Stimulated activated CD8-positive, alpha-beta memory T cell treated with anti-CD3 and anti-CD28 coated beads, Interleukin-7, amount 100 ng/mL, for 1 hour (primary cell): ENCODE measurements at places on chromosomes 4 and X.

GRCh38 chr4:112765317-112765974, 128.5 kb downstream of the LARP7 start:
- no peak for DNase-seq

DNA sequence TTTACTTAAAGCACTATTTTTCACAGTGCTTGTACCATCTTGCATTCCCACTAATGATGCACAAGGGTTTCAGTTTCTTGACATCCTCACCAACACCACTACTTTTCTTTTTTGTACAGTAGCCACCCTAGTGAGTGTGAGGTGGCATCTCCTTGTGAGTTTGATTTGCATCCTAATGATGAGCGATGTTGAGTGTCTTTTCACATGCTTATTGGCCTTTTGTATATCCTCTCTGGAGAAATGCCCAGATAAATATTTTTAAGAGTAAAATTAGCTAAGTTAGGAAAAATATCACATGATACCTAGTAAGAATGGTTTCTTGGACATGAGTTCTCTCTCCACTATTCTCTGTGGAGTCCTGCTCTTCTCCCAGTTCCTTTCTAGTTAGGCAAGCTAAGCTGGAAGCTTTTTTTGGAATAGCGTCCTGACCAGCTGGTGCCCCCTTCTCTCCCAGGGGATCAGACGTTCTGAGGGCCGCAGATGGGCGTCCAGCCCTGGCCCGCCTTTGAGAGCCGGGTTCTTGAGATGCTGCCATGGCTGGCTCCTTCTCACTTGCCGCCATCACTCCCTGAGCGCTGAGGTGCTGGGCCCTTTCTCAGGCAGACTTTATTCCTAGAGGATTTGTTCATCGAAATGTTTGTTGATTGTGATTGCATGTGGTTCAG, 132.1 kb downstream of the ARHGAP10 start:
- no peak for DNase-seq

- DNase-seq: no peak
Measured at GRCh38 chr4:165813606-165814005, 59.4 kb upstream of the TLL1 start.

DNA sequence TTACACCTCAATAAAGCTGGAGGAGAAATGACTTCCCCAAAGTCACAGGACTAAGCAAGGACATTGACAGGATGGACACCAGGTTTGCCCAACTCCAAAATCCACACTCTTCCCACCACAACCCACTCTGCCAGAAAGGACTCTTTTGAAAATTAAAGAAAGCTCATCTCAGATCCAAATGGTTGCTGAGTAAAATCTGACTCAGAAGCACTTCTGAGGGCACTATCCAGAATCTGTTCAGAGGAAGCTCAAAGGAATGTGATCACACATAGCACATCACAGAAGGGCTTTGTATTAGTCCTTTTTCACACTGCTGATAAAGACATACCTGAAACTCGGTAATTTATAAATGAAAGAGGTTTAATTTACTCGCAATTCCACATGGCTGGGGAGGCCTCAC, 155.5 kb downstream of the RAB28 start:
- DNase-seq: no peak

DNA sequence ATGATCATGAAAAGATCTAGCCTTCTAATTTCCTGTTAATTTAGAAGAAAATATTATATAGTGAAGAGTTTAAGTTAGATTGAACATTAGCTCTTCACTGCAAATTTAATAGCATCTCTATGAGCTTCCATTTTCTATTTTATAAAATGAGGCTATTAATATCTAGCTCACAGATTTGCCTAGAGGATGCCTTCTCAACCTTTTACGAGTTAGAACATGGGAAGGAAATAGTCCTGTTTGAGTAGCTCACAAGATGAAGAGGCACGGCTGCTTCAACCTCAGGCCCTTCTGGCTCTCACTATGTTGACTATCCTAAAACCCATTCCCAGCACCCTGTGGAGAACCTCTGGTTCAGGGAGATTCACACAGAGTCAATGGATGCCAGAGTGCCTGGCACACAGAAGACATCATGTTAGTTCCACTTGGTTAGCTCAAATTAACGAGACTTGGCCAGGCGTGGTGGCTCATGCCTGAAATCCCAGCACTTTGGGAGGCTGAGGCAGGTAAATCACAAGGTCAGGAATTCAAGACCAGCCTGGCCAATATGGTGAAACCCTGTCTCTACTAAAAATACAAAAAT, 97.9 kb upstream of the GUCY1A1 start:
- no peak for DNase-seq

DNA sequence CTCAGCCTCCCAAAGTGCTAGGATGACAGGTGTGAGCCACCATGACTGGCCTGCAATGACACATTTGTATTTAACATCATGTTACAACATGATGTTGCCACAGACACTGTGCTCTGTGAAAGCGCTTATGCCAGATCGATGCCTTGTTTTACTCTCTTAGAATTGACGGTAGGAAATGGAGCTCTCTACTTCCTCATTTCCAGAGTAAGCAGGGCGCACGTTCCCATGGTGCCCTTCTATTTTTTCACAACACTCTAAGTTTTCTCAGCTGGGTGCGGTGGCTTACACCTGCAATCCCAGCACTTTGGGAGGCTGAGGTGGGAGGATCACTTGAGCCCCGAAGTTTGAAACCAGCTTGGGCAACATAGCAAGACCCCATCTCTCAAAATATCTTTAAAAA, 60.7 kb upstream of the DHRSX start:
- no peak for DNase-seq

- DNase-seq: no peak
Measured at GRCh38 chr4:57078685-57079521, 31.3 kb downstream of the IGFBP7 start.

GRCh38 chr4:71677568-71677967, 106.3 kb downstream of the GC start:
- DNase-seq: no peak

DNA sequence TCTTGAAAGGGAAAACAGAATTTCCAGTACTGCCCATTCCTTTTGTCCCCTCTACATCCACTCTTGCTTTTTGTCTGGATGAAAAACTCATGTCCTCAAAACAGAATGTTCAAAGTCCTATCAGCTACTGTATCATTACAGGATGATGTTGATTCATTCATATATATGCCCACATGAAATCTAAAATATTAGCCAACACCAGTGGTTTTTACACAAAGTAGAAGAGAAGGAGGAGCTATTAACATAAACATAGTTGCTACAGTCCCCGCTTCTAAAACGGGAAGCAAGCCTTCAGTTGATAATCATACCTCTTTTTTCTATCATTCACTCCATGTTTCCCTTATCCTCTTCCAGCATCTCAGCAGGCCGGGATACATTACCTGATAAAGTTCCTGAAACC, 7.7 kb upstream of the THOC2 start:
- DNase-seq: no peak

- no peak for DNase-seq
Measured at GRCh38 chr4:157389741-157390140, 169.2 kb downstream of the GRIA2 start.
